ENCODE measurements at places on chromosomes 3 and 15.
A peak's percentile ranks its signal among the peaks of the same experiment; 100 is the strongest.

- DNase-seq: peak; percentile 5
Measured at GRCh38 chr3:40310705-40311104, 1.2 kb downstream of the EIF1B start.

DNA sequence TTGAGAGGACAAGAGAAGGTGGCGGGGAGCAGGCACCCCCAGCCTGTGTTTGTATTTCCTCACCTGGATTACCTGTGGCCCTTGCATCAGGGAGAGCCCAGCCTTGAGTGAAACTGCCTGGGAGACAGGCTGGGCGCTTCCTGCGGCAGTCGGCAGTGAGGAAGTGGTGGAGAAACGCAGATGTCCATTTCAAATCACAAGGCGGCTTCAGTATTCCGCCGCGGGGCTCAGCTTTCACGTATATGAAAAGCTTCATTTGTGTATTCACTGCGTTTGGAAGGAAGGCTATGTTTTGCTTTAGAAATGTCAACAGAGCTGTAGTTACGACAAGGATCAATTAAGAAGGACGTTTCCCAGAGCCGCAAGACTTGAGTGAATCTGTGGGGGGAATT, 167.4 kb upstream of the CTDSPL start:
- DNase-seq: peak; percentile 22

GRCh38 chr3:58798312-58798711, 131.7 kb upstream of the FAM3D start:
- DNase-seq: no peak

- DNase-seq: no peak
Measured at GRCh38 chr3:178170698-178171535, 365.3 kb upstream of the KCNMB2 start.

GRCh38 chr3:16810593-16811367, 74.0 kb upstream of the PLCL2 start:
- no peak for DNase-seq

DNA sequence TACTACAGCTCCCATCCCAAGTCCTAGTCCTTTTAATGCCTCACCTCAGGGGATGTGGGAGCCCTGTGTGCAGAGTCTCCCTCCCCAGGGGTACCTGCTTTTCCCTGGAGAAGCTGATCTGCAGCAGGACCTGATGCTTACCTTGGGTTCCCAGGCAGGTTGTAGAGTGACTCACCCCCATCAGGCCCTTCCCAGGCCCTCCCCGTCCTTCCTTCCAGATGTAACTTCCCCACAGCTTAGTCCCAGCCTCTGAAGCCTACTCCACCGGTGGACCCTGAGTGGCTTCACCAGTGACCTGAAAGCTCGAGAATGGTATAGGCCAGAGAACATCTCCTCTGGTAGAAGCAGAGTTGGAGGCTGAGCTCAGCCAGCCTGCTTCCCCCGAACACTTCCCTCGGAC, 254.2 kb upstream of the STT3B start:
- DNase-seq: no peak

GRCh38 chr3:169241991-169242707, 421.4 kb downstream of the MECOM start:
- no peak for DNase-seq

DNA sequence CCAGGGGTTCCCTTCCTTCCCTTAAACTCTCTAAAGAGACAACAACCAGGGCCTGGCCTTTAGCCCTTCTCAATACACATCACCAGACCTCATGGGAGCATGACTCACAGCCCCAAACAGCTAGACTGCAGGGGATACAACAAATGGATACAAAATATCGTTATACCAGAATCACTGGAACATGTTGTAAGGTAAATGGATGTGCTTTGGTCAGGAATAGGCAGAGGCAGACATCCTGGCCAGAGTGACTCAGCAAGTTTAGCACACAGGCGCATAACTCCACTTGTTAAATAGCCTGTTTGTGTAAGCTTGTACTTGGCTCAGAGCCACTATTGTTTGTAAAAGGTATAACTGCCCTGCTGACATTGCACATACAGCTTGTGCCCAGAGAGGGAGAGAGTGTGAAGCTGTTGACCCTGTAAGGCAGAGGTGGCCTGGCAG, 18.3 kb downstream of the TMED3 start:
- no peak for DNase-seq

DNA sequence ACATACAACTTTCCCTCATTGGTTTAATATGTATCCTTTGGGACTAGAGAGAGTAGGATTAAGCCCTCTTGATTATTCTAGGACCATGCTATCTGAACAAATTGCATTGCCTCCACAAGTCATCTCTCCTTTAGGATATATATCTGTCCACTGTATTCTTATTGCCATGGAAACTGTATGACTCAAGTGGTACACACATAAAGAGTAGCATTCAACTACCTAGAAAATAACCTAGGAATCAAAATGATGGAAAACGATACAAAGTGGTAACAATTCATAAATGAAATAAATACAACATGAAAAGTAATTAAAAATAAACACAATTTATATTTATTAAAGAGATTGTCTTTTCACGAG, 212.1 kb upstream of the P2RY1 start:
- no peak for DNase-seq
